ENCODE measurements at places on chromosomes 3 and 15.

DNA sequence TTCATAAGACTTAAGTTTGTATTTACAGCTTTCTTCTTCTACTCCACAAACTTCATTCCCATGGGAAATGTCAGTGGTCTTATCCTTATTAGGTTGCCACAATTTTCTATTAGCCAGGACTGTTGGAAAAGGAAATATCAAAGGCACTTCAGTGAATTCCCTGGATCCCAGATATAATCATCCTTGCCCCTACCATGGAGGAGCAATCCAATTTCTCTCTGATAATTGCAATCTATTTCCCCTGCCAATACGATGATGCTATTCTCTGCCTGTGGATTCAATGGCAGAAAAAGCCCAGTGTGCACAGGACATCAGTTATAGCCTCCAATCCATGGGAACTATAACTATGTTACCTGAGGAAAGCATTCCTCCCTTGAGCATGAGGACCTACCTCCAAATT, 536.4 kb upstream of the UBE2E2 start:
- no peak for DNase-seq

DNA sequence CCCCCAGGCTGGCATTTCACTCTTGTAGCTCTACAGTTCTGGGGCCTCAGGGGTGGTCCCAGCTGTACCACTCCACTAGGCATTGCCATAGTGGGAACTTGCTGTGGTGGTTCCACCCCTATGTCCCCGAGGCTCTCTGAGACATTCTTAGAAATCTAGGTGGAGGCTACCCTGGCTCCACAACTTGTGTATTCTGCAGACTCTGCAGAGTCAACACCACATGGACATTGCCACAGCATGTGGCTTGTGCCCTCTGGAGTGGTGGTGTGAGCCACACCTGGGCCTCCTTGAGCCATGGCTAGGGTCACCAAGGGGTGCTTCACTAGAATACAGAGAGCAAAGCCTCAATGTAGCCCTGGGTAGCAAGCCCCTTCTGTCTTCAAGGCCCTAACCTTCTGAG, 54.4 kb upstream of the STRIT1 start:
- no peak for DNase-seq

DNA sequence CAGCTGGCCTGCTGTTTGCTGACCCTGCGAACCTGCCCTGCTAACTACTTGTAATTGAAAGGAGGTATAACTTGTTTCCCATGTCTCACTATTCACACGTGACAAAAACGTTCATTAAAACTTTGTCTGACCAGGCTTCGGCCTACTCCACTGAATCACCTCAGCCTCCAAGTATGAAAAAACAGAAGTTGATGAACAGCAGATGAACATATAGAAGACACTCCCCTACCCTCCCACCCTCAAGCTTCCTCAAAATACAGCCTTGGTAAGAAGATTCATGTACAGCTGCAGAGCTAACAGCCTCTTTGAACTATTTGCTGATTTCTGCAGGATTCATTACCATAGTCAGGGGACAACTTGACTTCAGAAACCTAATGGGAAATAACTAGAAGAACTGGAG, 10.7 kb downstream of the RBM15B start:
- no peak for DNase-seq

GRCh38 chr15:85172846-85173490, 191.3 kb downstream of the PDE8A start:
- DNase-seq: no peak

GRCh38 chr15:71129669-71130068, 14.4 kb downstream of the THSD4 start:
- no peak for DNase-seq

- no peak for DNase-seq
Observed at GRCh38 chr3:13075986-13076654, 2.9 kb upstream of the IQSEC1 start.

GRCh38 chr3:178494386-178494785, 41.9 kb upstream of the KCNMB2 start:
- no peak for DNase-seq

- no peak for DNase-seq
Observed at GRCh38 chr15:45473068-45473467, 49.5 kb downstream of the SLC30A4 start.

GRCh38 chr3:48135552-48136495, 52.4 kb downstream of the CDC25A start:
- DNase-seq: no peak

- no peak for DNase-seq
Observed at GRCh38 chr3:23128655-23129054, 74.5 kb upstream of the UBE2E2 start.

DNA sequence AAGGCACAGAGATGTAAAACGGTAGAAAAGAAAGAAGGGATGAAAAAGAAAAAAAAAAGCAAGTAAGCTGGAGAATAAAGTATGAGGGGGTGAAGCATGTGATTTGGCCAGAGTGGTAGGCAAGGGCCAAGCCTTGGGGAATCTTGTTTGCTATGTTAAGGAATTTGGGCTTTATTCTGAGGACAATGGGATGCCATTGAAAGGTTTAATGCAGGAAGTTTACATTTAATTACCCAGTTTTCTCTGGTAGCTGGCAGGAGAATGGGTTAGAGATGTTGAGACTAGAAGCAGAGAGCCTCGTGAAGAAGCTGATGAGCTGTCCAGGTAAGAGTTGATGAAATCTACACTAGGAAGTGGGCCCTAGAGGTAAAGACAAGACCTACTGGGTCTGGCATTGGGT, 455.9 kb downstream of the PDCD6IP start:
- DNase-seq: no peak

- DNase-seq: no peak
Observed at GRCh38 chr15:60528530-60528929, 49.6 kb upstream of the ICE2 start.

DNA sequence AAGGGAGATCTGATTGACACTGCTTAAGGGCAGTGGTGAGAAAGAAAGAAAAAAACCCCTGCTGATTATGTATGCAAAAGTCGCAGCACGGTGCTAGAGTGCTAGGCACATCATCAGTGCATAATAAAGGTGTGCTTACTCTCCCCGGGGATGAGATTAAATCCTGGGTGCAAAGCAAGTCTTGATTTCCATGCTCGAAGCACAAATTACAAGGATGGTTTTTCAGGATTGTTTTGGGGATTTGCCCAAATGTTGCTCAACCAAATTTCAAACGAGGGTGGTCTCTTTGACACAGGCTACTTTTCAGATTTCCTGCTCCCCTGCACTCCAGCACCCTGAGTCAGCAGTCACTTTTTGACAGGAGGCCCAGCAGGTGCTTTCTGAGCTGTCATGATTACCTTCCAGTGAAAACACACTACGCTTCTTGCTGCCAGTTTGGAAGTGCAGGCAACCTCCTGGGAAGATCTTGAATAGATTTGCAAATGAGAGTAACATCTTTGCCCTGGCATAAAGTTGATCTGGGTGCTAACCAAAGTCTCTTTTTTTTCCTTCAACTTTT, 167.5 kb upstream of the TRIM42 start:
- no peak for DNase-seq

DNA sequence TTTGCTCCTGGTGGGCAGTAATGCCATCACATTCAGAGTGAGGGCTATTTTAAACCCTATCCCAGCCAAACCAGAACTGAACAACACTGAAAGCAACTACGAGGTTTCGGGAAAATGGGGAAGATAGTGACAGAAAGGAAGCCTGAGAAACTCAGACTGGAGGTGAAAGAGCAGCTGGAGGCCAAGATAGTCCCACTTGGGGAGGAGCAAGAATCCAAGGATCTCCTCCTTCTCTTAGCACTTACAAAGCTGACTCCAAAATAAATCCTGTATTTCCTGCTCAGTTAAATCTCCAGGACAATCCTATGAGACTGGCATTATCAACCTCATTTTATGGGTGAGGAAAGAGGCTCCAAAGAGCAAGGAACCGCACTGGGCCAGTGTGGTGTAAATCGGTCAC, 14.1 kb upstream of the SETMAR start:
- DNase-seq: no peak

GRCh38 chr3:69354948-69355347, 30.9 kb downstream of the FRMD4B start:
- DNase-seq: no peak

GRCh38 chr15:67303490-67304363, 49.1 kb downstream of the IQCH start:
- DNase-seq: peak; percentile 66

DNA sequence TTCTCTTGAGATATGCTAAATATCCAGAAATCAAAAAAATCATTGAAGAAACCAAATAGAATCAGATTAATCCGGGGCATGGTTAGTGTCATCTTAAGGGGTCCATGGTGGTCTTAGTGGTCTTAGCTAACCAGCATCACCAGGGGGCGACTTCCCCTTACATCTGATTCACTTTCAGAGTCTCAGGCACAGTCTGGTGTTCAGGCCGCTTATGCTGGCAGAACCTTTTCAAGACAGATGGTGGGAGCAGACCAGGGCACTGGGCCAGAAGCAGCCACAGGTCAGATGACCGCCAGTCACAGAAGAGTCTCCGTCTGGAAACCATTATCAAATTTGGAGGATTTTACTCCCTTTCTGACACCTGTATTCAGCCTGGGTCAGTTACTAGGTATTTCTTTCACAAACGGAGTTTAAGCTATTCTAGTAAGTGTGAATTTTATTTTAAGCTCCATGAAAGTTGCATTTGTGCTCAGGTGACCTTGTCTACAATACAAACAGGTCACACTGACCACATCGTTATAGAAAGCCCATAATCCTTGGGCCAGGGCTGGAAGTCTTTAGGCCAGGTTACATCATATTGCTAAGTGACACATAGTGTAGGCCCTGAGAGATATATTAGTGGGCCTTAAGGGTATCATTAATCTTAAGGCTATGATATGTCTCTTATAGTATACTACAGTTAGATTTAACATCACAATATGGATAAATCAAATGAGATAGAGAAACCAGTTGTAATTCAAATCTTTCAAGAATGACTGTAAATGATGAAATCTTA, 365.5 kb downstream of the GBE1 start:
- no peak for DNase-seq

- DNase-seq: no peak
Observed at GRCh38 chr3:178602856-178603255, 66.6 kb downstream of the KCNMB2 start.

DNA sequence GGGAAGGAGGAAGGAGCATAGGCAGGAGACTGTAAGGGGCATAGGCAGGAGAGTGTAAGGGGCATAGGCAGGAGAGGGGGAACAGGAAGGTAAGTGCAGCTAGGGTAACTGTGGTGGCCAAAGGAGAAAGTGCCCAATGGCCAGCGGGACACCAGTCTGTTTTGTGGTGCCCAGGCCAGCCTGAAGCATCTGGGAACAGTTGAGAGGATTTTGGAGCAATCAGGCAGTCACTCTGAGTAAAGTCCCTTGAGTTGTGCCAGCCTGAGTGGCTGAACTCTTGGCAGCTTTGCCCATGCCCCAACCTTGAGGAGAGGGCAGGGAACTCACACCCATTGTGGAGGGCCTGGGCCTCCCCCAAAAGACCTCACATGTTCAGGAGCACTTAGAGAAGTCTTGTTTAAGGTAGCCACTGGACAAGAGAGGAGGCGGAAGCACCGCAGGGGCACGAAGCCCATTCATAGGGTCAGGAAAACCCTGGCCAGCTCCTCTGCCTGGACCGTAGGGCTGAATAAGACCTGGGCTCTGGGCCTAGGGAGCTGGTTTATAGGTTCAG, 3.5 kb upstream of the TGM5 start:
- no peak for DNase-seq

DNA sequence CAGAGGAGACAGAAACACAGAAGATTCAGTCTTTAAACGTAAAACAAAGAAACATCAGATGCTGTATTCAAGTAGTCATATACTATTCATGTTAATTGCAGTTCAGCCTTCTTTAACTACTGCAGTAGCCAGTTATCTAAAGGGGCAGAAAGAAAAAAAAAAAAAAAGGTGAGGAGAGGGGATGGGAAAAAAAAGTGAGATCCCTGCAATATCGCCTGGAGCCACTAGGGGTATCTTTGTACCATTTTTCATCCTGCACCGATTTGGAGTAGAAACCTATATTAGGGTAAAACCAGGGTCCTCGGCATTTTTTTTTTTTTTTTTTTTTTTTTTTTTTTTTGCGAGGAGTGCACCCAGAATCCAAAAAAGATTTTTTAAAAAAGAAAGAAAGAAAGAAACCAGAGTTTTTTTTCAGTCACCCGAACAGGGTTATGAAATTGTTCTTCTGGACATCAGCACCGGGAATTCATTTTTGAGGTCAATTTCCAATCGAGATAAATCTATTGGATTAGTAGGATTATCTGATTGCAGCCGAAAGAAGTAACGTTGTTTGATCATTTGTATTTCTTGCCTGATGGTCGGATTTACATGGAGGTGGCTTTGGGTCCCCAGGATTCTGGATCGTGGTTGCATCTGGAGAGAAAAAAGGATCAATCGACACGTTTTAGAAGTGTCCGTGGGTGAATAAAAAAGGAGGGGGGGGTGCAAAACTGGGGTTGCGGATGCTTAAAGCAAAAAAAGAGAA, 186.7 kb downstream of the NLGN1 start:
- no peak for DNase-seq

DNA sequence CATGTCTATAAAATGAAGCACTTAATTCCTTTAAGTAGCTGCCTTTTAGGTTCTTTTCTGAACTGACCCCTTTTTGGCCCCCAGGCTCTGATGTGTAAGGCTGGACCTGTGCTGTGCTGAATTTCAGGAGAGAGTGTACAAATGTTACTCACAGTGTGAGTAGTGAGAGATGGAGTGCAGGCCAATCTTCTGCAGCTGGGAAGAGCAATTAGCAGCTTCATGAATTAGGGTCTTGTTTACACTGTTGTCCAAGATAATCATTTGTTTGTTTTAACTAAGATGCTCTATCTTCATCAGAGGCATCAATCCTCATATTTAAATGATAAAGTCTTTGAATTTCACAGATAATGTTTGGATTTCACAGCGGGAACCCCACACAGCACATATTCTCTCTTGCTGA, 19.4 kb downstream of the ARPP21 start:
- DNase-seq: no peak

DNA sequence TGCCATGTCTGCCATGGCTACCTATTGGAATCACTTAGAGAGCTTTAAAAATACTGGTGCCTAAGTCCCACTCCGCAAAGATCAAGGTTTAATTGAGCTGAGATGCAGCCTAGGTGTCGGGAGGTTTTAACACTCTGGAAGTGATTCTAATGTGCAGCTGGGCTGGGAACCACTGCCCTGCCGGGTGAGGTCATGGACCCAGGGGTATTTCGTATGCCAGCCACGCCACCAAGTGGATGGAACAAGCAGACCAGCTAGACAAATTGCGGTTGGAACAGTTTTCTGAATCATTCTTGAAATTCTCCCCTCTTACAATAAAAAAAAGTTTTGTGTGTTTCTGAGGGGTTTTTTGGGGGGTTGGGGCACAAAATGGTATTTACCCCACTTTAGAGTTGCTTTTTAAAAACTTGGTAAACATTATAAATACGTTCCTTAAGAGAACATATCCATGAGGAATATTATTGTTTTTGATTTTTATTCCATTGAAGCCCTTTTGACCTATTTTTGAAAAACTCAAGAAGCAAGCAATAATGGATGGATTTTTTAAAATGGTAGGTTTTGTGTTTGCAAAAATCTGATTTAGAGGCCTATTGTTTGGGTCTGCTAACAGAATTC, 66.2 kb upstream of the CSTA start:
- DNase-seq: peak; percentile 6

DNA sequence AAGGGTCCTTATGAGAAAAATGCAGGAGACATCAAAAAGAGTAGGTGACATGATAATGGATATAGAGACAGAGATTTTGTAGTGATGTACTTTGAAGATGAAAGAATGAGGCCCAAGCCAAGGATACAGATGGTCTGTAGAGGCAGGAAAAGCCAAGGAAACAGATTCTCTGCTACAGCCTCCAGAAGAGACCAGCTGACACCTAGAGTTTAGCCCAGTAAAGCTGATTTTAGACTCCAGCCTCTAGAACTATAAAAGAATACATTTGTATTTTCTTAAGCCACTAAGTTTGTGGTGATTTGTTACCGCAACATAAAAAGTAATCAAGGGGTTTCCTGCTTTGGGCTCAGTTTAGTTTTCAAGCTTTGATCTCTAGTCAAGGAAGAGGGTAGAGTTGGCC, 64.8 kb downstream of the STRIT1 start:
- DNase-seq: no peak

All from SW 1271 (cell line).